LoVo (cell line): ENCODE measurements at places on chromosomes 1 and 21.

DNA sequence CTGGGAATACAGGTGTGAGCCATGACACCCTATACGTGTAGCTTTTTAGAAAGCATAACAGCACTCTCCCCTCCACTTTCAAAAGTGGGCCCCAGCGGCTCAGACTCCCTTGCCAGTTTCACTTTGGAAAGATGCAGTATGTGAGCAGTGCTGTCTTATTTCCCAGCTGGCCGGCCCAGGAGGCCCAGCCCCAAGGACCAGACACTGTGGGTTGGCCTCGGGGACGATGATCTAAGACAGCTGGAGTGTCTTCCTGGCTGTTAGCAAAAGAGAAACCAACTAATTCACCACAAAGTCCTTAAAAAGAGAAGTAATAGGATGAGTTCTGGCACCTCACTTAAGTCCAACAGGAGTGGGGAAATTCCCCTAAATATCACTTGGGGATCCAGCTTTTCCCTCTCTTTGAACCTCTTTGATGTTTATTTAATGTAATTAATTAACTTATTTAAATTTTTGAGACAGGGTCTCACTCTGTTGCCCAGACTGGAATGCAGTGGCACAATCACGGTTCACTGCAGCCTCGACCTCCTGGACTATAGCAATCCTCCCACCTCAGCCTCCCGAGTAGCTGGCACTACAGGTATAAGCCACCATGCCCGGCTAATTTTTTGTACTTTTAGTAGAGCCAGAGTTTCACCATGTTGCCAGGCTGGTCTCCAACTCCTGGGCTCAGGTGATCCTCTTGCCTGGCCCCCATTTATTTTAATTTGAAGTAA lies 17.6 kb upstream of the CLIC4 start:
- DNase-seq = no peak

DNA sequence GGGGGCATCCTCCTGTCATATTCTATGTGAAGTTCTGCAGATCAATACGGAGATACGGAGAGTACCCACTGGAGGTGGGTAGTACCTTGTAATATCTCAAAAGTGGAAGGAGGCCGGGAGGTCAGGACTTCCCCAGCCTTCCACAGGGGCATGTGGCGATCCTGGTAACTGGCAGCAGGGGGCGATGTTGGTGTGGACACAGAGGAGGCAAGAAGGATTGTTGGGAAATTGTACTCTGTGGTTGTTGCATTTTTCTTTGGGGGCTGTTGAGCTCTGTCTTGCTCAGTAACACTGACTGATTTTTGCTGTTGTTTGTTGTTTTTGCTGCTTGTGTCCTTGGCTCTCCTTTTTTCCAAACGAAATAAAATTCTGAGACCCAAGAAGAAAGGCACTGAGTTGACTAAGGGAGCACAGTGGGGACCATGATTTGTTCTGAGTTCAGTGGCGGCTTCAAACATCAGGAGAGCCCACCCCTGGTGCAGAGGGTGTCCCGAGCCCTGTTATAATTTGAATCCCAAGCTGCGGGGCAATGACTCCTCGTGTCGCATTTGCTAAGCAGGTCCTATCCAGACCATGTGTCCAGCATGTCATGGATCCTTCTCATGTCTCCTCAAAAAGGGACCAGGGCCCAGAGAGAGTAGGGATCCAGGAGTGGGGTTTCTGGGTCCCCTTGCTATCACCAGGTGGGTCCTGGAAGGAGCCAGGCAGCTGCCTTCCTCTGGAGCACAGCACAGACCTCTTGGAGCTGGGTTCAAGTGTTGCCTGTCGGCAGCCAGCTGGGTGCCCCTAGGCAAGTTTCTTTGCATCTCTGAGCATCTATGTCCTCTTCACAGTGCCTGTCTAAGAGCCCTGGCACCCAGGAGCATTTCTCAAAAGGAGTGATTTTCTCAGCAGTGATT lies 22.8 kb downstream of the LHX4 start:
- DNase-seq = peak; percentile 45

DNA sequence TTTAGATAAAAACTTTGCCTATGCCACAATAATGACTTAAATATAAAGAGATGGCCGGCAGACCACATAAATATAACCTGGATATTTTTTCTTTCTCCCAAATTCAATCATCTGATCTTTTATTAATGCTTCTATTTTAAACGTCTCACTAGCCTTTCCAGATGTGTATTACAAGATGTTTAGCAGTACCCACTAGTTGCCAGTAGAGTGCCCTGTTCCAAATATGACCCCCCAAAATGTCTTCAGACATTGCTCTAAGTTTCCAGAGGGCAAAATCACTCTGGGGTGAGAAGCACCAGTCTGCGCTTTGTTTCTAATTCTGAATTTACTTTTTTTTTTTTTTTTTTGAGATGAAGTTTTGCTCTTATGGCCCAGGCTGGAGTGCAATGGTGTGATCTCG lies 268.1 kb downstream of the GRIK1 start:
- no peak for DNase-seq

DNA sequence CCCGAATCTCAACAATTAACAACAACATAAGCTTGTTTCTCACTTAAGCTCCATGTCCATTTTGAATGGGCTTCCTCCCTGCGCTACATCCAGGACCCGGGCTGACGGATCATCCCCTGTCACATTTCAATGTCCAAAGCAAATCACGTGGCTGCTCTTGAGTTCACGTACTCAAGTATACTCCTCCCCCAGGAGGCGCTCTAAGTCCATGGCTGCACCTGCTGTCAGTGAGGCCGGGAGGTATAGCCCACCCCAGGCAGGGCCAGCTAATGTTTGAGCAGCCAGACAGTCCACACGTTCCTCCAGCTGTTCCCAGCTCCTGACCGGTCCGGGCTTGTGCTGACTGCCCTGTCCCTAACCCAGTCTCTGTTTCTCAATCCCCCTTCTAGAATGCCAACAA lies 220.8 kb downstream of the SLC35F3 start:
- DNase-seq = peak; percentile 9

DNA sequence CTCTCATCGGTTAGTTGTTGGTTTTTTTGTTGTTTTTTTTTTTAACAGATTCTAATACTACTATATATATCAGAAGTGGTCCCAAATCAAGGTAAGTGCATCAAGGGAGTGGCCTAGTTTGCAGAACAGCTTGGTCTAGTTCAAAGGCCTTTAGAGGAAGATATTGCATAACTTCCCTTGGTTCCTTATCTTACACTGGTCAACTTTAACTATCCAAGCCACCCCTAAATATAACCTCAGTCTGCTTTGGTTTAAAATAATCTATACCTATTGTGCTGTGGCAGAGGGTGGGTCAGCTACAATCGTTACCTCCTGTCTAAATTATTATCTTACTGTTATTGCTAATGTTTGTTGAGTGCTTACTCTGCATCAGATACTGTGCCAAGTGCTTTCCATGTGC lies 6.9 kb downstream of the S100A12 start:
- DNase-seq = no peak

DNA sequence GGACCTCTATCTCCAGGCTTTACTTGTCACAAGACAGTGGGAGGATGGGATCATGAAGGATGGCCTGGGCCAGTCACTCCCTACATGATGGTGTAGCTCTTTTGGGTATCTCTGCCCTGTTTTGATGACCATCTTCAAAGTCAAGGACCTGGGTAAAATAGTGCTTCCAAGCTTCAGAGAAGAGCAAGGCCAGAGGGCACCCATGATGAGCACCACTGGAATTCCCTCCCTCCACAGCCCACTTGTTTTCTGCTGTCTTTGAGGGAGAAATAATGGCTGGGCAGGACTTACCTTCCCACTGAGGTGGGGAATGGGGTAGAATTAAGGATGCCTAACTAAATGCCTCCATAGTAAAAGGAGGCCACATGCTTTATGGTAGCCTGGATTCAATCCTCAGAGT lies 165.7 kb downstream of the DHRS3 start:
- no peak for DNase-seq

- DNase-seq = no peak
These were observed 23.4 kb downstream of the BCAR3 start for GRCh38 chr1:93658188-93658587.

DNA sequence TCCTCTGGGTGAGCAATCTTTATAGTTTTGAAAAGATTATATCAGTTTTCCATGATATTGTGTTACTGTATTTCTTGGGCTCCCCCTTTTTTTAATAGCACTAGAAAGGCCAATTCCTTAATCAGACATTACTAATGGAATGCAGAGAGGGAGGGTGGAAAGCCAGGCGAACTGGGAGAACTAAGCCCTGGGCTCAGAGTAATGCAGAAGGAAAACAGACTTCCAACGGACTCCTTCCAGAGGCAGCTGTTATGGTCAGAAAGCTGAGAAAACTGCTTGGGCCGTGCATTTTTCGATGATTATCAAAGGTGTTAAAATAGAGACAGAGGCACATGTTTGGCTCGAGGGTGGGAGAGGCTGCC lies 206.3 kb downstream of the FOXD2 start:
- no peak for DNase-seq

GRCh38 chr1:214438530-214438929 lies 112.9 kb downstream of the PTPN14 start:
- no peak for DNase-seq

DNA sequence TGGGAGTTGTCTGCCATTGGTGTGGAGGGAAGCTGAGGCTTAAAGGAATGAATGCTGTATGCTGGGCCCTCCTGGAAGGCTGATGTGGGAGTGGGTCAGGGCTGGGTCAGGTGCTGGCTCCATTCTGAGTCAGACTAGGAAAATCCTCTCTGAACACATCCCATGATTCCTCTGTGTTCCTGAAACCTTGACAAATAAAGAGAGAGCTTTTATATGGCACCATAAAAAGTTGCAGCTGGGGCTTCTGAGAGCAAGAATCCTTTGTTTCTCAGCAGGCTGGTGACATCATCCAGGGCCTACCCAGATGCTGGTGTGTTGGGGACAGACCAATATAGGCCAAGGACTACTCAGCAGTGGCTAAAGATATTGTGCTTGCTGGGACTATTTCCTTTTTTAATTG lies 27.8 kb upstream of the NFASC start:
- no peak for DNase-seq

DNA sequence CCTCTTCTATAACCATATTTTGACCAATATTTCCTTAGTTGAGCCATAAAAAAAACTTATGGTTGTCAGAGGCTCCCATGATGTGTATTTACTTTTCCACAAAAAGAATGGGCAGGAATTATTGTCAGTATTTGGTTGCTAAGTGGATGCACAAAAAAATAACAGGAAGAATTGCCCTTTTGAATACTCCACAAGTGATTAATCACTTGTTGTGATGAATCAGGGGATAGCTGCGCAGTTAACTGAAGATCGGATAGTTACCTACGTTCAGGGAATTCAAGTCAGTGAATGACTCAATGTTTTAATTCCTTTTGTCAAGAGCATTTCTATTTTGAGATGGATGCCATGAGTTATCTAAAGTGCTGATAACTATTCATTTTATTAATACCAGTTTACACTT lies 785.2 kb upstream of the B3GALT2 start:
- DNase-seq = no peak

DNA sequence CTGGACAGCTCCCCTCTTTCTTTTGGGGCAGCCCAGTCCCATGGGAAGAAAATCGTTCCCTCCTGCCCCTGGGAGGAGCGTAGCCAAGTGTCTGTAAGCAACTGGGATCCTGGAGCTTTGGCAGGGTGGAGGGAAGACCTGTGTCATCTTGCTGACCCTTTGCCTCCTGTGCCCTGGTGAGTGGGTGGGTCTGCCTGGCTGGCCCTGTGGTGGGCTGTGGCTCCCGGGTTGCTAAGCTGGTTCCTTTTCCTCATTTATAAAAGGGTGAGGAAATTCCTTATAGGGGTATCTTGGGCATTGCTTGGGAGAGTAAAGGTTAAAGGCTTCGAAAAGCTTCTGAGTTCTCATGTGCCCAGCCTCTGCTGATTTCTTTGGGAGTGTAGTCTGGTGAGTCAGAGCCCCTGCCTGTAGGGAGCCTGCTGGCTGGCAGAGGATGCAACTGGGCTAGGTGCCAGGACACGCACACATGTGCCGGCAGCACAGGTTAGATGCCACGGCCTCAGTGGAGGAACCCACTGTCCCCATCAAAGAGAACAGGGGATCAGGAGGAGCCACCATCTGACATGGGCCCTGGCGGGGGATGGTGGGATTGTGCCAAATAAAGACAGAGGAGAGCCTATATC lies 85.2 kb downstream of the ARHGEF10L start:
- DNase-seq = peak; percentile 38

- no peak for DNase-seq
These were observed 65.5 kb upstream of the DPYD start for GRCh38 chr1:97986041-97987005.

DNA sequence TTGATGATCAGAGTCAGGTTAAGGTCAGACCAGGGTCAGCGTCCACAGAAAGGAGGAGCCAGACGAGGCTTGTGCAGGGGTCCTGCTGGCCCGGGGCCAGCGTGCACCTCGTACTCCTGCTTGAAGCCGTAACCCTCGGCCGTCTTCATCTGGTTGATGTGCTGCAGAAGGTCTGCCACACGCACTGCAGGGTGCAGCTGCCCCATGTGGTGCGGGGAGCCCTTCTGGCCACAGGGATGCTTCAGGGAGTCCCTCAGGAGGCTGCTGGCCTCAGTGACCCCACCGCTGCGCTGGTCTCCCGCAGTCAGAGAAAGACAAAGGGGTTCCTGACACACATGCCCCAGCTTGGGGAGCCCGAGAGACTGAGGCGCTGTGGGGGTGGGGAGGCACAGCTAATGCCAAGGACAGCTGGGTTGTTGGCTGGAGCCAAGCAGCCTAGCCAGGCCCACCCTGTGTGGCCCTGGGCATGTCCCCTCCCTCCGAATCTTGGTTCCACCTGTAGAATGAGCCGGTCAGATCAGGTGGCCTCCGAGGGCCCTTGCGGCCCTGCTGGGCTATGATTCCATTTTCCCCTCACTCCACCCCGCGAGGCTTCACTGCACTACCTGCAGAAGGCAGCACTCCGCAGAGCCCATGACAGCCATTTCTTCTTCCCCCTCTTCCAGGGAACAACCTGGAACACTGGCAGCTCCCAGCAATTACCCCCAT lies 251.9 kb downstream of the PTPRU start:
- no peak for DNase-seq

DNA sequence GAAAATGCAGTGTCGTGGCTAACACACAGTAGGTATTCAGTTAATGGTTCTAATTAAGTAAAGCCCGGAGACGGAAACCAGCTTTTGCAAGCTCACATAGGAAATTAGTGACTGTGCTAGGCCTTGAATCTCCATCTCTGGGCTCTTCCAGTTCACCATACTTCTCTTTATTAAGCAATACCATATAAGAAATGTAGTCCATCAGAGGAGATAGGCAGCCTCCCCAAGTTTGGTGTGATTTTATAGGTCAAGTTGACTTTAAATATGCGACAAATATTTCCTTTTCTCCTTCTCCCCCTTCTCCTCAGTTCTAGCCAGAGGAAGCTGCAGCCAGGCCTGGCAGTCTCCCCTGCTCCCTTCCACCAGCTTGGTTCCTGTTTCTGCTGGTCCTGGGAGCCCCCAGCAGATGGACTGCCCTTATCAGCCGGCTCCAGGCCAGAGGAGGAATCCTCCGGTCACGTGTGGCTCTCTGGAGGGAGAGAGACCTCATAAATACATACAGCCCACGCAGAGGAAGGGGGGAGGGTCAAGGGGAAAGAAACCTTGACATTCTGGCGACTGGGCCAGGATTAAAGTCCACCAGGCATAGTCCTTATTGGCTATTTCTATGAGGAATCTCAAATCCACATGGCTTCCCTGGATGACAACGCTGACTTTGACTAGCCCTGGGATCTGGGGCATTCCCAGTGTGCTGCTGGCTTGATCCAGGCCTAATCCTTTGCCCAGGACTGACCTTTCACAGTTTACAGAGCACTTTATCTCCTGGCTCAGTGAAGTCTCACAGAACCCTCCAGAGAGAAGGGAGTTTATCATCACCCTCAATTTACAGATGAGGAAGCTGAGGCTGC lies 115.1 kb upstream of the JUN start:
- DNase-seq = no peak
